Fibroblast of lung (primary cell): ENCODE measurements at places on chromosomes 12 and 14.

GRCh38 chr12:48084841-48085460 lies 20.9 kb downstream of the SENP1 start:
- DNase-seq, result no peak

DNA sequence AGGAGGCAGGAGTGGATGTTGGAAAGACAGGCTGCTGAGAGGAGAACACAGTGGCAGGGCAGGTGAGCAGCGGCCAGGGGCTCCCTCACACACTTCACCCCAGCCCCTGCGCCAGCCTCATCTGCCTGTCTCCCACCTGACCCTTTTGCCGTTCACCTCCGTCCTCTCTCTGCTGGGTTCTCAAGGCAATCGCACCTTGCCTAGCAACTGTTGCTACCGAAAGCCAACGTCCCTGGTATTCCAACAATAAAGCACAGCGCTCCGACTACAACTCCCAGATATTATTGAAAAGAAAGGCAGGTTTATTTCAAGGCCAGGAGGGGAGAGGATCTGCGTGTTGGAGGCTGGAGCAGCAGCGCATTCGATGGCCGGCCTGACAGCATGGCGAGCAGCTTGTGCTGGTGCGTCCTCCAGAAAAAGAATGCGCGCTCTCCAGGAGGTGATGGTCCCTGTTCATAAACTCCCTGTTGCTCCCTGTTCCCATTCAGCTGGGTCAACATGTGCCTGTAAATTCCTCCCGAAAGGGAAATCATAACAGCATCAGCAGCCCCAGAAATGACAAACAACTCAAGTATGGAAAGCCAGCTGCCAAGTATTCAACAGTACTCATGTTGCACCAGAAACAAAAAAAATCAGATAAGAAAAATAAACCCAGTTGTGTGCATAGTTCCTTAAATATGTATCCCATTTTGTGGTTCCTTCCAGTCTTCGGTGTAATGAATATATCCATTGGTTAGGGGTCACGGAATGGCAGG lies 153.0 kb upstream of the DIO3 start:
- peak; percentile 80 for DNase-seq

- no peak for DNase-seq
Measured at GRCh38 chr12:48965298-48965838, 6.2 kb downstream of the WNT10B start.

DNA sequence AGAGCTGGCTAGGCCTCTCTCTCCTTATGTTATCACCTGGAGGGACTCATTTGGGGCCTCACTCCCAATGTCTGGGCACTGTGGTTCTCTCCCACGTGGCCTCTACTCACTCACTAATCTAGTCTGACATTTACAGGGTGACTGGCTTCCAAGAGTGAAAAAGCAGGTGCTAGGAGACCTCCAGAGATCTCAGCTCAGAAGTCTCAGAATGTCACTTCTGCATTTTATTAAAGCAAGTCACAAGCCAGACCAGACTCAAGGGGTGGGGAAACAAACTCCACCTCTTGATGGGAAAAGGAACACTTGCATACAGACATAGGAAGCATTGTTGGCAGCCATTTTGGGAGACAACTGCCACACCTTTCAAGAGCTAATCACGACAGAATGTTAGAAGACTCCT lies 175.9 kb downstream of the MON2 start:
- DNase-seq, result no peak
